ENCODE measurements at places on chromosomes 11 and 22.

GRCh38 chr22:47807506-47807905 lies 1045.1 kb downstream of the TBC1D22A start:
- peaks cover 10% of the 10 kb centered on the region for H3K36me3 ChIP-seq
- H3K4me3 ChIP-seq: no peak overlapping the region
- H3K4me1 ChIP-seq: no peaks in the 10 kb centered on the region
- peaks cover 14% of the 10 kb centered on the region for H3K27me3 ChIP-seq

- H3K4me1 ChIP-seq: no peaks in the 10 kb centered on the region
- peaks cover 9% of the 10 kb centered on the region for H3K27me3 ChIP-seq
- no peak for DNase-seq
- peak overlapping the region; percentile 59 for H3K4me3 ChIP-seq
- peaks cover 6% of the 10 kb centered on the region for H3K36me3 ChIP-seq
Observed at GRCh38 chr11:67645521-67646461, 4.7 kb downstream of the ACY3 start.

GRCh38 chr11:126140926-126141280 lies 70.5 kb downstream of the RPUSD4 start:
- DNase-seq: no peak
- H3K4me3 ChIP-seq: no peak overlapping the region
- no peaks in the 10 kb centered on the region for H3K27me3 ChIP-seq

DNA sequence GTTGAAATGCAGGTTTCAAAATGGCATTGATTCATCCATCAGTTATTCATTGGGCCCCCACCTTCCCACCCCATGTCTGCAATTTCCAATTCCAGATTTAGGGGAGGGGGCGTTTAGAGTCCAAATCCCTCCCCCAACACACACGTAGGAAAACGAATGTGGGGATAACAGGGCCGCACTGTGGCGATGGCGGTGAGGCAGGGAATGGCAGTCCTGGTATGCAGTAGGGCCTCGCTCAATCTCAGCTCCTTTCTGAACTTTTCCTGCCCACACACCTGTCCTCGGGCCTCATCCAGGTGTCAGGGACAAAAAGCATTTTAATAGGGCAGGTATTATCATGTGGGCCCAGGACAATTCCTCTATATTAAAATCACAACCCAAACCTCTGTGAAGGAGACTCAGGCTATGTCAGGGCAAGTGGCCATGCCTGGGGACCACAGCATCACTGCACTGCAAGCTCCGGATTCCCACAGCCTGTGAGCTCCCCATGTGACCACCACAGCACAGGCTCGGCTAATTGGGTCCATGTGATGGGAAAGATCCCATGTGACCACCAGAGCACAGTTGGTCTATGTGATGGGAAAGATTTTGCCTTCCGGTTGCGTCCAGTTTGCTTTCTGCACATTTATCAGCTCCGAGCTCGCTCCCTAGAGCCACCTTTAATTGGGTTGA lies 44.5 kb downstream of the RTL6 start:
- no peak overlapping the region for H3K27ac ChIP-seq
- H3K4me1 ChIP-seq: no peaks in the 10 kb centered on the region
- DNase-seq: no peak
- H3K27me3 ChIP-seq: peaks cover 2% of the 10 kb centered on the region
- no peaks in the 10 kb centered on the region for H3K36me3 ChIP-seq

- H3K27ac ChIP-seq: peak overlapping the region; percentile 78
- H3K4me1 ChIP-seq: peaks cover 43% of the 10 kb centered on the region
- peaks cover 8% of the 10 kb centered on the region for H3K36me3 ChIP-seq
- DNase-seq: no peak
- no peak overlapping the region for H3K4me3 ChIP-seq
Observed at GRCh38 chr11:120224972-120225909, 14.4 kb downstream of the OAF start.

GRCh38 chr22:37804352-37804880 lies 3.3 kb upstream of the GCAT start:
- peaks cover 28% of the 10 kb centered on the region for H3K4me1 ChIP-seq
- peaks cover 4% of the 10 kb centered on the region for H3K36me3 ChIP-seq
- DNase-seq: peak; percentile 28
- H3K27me3 ChIP-seq: peaks cover 11% of the 10 kb centered on the region

DNA sequence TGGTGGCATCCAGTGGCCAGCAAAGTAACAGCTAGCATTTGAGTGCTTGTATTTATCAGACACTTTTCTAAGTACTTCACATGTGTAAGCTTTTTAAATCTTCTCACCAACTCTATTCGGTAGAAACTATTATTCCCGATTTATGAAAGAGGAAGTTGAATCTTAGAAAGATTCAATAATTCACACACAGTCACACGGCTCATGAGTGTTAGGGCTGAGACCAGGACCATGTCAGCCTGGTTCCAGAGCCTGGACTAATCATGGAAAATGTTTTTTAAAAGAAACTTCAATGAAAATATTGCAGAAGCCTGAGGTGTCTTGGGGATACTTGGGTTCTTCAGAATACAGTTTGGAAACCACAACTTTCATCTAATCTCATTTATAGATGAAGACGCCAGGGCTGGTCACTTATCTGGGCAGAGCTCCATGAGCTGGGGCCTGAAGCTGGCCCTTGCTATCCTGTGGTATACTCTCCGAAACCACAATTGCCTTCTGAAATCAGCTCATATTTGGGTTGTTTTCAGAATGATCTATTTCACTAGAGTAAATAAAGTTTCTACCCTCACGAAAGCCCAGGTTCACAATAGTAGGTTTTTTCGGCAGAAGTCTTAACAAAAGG lies 4.3 kb upstream of the CRTAM start:
- H3K4me3 ChIP-seq: no peak overlapping the region
- peaks cover 6% of the 10 kb centered on the region for H3K27me3 ChIP-seq
- no peaks in the 10 kb centered on the region for H3K36me3 ChIP-seq

DNA sequence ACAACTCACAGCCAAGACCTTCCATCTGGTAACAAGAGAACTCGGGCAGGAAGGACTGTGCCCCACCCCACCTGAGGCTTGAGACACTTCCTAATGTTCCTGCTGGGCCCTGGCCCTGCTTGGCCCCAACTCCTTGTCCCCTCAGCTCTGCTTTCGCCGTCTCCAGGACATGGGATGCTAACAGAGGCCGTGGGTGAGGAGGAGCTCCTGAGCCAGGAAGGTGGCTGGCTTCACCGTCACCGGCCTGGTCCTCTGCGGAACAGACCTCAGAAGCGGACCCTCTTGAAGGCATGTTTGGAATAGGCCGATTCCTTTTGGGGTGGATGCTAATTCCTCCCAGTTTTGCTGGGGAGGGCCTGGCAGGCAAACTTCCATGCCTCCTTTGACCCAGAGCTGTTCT lies 154.3 kb downstream of the CACNA1I start:
- no peak overlapping the region for H3K27ac ChIP-seq
- H3K36me3 ChIP-seq: no peaks in the 10 kb centered on the region
- no peak for DNase-seq
- peaks cover 4% of the 10 kb centered on the region for H3K4me1 ChIP-seq

- H3K27ac ChIP-seq: no peak overlapping the region
- no peak overlapping the region for H3K4me3 ChIP-seq
- DNase-seq: no peak
- peaks cover 5% of the 10 kb centered on the region for H3K27me3 ChIP-seq
- H3K36me3 ChIP-seq: peaks cover 4% of the 10 kb centered on the region
Observed at GRCh38 chr22:47804281-47804680, 1041.8 kb downstream of the TBC1D22A start.

DNA sequence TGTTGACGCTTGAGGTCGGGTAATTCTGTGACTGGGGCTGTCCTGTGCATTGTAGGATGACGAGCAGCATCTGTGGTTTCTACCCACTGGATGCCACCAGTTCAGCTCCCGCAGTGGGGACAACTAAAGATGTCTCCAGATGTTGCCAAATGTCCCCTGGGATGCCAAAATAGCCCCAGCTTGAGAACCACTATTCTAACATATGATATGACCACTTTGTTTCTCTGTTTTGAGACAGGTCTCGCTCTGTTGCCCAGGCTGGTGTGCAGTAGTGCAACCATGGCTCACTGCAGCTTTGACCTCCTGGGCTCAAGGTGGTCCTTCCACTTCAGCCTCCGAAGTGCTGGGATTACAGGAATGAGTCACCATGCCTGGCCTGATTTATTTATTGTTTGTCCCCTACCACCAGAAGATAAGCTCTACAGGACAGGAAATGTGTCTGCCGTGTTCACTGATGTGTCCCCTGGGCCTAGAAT lies 4.4 kb upstream of the MEN1 start:
- peaks cover 3% of the 10 kb centered on the region for H3K27me3 ChIP-seq
- no peak overlapping the region for H3K4me3 ChIP-seq
- H3K27ac ChIP-seq: no peak overlapping the region
- no peaks in the 10 kb centered on the region for H3K36me3 ChIP-seq

DNA sequence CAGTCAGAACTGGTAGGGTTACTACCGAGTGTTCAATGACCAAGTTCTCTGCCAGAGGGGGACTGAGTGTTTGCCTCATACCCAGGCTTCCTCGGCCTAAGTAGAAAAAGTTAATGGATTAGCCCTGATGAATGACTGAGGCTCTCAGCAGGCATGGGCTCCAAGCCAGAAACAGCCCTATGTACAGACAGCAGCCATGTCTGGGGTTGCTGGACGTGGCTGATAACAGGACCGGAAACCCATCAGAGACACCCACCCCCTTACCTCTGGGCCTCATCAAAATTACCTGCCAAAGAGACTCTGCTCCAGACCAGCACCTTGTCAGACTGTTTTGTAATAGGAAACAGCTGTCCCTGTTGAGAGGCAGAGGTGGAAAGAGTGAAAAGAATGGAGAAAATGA lies 351.4 kb downstream of the ETS1 start:
- H3K4me1 ChIP-seq: peaks cover 3% of the 10 kb centered on the region
- no peaks in the 10 kb centered on the region for H3K27me3 ChIP-seq
- no peak for DNase-seq
- H3K4me3 ChIP-seq: no peak overlapping the region
- H3K36me3 ChIP-seq: no peaks in the 10 kb centered on the region
- H3K27ac ChIP-seq: no peak overlapping the region

DNA sequence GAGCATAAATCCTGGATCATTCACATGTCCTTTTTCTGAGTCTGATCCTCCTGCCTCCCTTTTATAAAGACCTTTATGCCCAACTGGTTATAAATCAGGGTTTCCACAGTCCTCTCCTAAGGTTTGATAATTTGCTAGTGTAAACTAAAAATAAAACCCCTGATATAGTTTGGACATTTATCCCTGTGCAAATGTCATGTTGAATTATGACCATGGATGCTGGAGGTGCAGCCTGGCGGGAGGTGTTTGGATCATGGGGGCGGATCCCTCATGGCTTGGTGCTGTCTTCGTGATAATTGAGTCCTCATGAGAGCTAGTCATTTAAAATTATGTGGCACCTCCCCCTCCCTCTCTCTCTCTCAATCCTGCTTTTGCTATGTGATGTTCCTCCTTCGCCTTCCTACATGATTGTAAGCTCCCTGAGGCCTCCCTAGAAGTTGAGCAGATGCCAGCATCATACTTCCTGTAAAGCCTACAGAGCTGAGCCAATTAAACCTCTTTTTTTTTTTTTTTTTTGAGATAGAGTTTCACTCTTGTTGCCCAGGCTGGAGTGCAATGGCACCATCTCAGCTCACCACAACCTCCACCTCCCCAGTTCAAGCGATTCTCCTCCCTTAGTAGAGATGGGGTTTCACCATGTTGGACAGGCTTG lies 9.6 kb upstream of the MTCH2 start:
- no peak for DNase-seq
- H3K27ac ChIP-seq: no peak overlapping the region
- H3K4me1 ChIP-seq: no peaks in the 10 kb centered on the region
- H3K36me3 ChIP-seq: peaks cover 8% of the 10 kb centered on the region
- H3K4me3 ChIP-seq: no peak overlapping the region

GRCh38 chr11:60928563-60929001 lies 4.3 kb downstream of the TMEM132A start:
- no peak for DNase-seq
- H3K27me3 ChIP-seq: peaks cover 6% of the 10 kb centered on the region
- no peak overlapping the region for H3K4me3 ChIP-seq
- H3K36me3 ChIP-seq: peaks cover 32% of the 10 kb centered on the region
- no peak overlapping the region for H3K27ac ChIP-seq

DNA sequence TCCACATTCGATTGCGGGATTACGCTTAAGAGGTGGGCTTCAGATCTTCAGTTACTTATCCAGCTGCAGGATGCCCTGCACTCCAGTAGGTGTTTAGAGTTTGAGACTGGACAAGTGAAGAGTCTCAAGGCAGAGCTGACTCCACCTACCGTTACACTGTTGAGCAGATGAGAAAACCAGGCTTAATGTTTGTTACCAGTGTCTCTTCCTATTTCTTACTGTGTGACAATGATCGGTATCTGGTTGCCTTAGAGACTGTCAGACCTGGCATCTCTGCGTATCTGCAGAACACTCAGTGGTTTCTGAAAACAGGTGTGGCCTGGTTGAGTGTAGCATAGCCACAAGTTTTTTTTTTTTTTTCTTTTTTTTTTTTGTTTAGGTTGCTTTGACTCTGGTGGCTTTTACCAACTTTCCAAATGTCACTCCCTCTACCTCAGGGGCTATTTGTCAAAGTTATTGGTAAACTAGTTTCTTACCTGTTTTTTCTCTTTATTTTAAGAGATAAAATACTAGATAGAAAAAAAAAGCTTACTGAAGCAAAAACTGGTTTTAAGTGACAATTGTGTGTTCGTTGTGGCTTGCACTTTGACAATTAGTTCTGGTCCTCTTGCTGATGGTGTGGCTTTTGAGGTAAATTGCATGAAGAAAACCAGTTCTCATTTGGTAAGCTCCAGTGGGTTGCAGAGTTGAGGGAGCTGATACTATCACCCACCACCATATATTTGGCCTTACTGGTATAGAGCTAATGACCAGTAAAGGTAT lies 284.8 kb downstream of the ETS1 start:
- peaks cover 2% of the 10 kb centered on the region for H3K4me1 ChIP-seq
- no peak overlapping the region for H3K4me3 ChIP-seq
- no peaks in the 10 kb centered on the region for H3K27me3 ChIP-seq
- no peaks in the 10 kb centered on the region for H3K36me3 ChIP-seq
- DNase-seq: no peak

GRCh38 chr11:62882431-62882749 lies 1.7 kb downstream of the SLC3A2 start:
- H3K4me3 ChIP-seq: peak overlapping the region; percentile 100
- H3K27ac ChIP-seq: peak overlapping the region; percentile 99
- H3K27me3 ChIP-seq: peaks cover 16% of the 10 kb centered on the region
- no peak for DNase-seq
- H3K4me1 ChIP-seq: peaks cover 53% of the 10 kb centered on the region

DNA sequence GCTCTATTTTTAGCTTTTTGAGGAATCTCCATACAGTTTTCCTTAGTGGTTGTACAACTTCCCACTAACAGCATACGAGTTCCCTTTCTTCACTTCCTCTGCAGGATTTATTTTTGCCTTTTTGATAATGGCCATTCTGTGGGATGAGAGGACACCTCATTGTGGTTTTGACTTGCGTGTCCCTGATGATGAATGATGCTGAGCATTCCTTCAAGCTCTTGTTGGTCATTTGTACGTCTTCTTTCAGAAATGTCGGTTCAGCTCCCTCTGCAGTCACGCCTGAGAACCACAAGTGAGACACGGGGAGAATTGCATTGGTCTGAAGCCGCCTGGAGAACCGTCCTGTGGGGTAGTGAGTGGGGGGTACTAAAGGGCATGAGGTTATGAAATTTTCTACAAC lies 2.0 kb upstream of the KRTAP5-10 start:
- H3K4me1 ChIP-seq: peaks cover 22% of the 10 kb centered on the region
- H3K27ac ChIP-seq: no peak overlapping the region
- DNase-seq: peak; percentile 59
- no peaks in the 10 kb centered on the region for H3K36me3 ChIP-seq

GRCh38 chr11:1733716-1734640 lies 16.4 kb downstream of the IFITM10 start:
- H3K27ac ChIP-seq: no peak overlapping the region
- H3K36me3 ChIP-seq: peaks cover 21% of the 10 kb centered on the region
- H3K27me3 ChIP-seq: peaks cover 16% of the 10 kb centered on the region
- DNase-seq: no peak

- peaks cover 5% of the 10 kb centered on the region for H3K4me1 ChIP-seq
- no peaks in the 10 kb centered on the region for H3K36me3 ChIP-seq
- H3K27ac ChIP-seq: no peak overlapping the region
- no peak for DNase-seq
- H3K27me3 ChIP-seq: no peaks in the 10 kb centered on the region
- no peak overlapping the region for H3K4me3 ChIP-seq
Observed at GRCh38 chr22:27080863-27081262, 423.5 kb downstream of the MIAT start.
